ENCODE measurements at places on chromosomes 7 and 10. TPM values are rescaled to one million over a fixed set of nuclear protein-coding genes. Genes with fewer than 3 reads are reported as not detected.

Gene CDC14C
- total RNA-seq, result not detected

Gene SEMA3E
- 1.7 TPM for total RNA-seq

Gene NODAL
- total RNA-seq, result not detected

Gene ITIH2
- not detected for total RNA-seq

Gene IFIT2
- 2.7 TPM for total RNA-seq

Gene APBB1IP
- 2.7 TPM for total RNA-seq

Gene RNLS
- 10.1 TPM for total RNA-seq

Gene SAMD8
- total RNA-seq, result 23.6 TPM

Gene GDF2
- total RNA-seq, result 0.14 TPM

Gene KIF20B
- total RNA-seq, result 2.4 TPM

Gene ANKRD7
- total RNA-seq, result 0.22 TPM

Gene GIMAP1
- total RNA-seq, result not detected

Gene SPDYE18
- 0.44 TPM for total RNA-seq

Gene EPHA1
- not detected for total RNA-seq

Gene KCND2
- total RNA-seq, result 9.6 TPM

Gene NUDT13
- total RNA-seq, result 2.0 TPM

Gene CADPS2
- total RNA-seq, result 19.9 TPM

Gene ACTL6B
- total RNA-seq, result not detected

Gene OR2A42
- total RNA-seq, result not detected

Gene RBP4
- total RNA-seq, result not detected

Gene NME8
- not detected for total RNA-seq

Gene CDNF
- 1.1 TPM for total RNA-seq

Gene CACNA2D1
- total RNA-seq, result 63.0 TPM

Gene AASS
- 27.6 TPM for total RNA-seq

Gene SRRM3
- 0.66 TPM for total RNA-seq

Gene MRPS24
- total RNA-seq, result 103 TPM

Gene CCNY
- total RNA-seq, result 52.5 TPM

Gene NPC1L1
- total RNA-seq, result not detected

Gene SLC39A12
- not detected for total RNA-seq

Gene GIMAP6
- not detected for total RNA-seq

Gene RNF32
- 0.14 TPM for total RNA-seq

Gene ZNF394
- total RNA-seq, result 31.9 TPM

Gene MSMB
- total RNA-seq, result not detected

Gene AMPH
- 0.22 TPM for total RNA-seq

Gene HABP2
- total RNA-seq, result not detected

Gene TAS2R5
- 0.57 TPM for total RNA-seq

Gene DIP2C
- 6.6 TPM for total RNA-seq

Gene FANK1
- total RNA-seq, result 2.6 TPM

Gene HECW1
- 3.7 TPM for total RNA-seq

Gene SNX13
- total RNA-seq, result 45.4 TPM

Gene CRHR2
- total RNA-seq, result not detected

Gene ARMC3
- under 0.01 TPM for total RNA-seq

Gene GPR26
- total RNA-seq, result not detected

Gene SEMA3D
- 1.3 TPM for total RNA-seq

Gene CLCN1
- total RNA-seq, result not detected

Gene PNLIPRP2
- not detected for total RNA-seq

Gene ZNRF2
- total RNA-seq, result 5.2 TPM

Gene CEP55
- 1.3 TPM for total RNA-seq

Gene TMEM72
- not detected for total RNA-seq

Gene TRPV5
- total RNA-seq, result not detected

Gene ZPBP
- total RNA-seq, result not detected

Gene GNAI1
- 47.2 TPM for total RNA-seq

Gene TMEM184A
- total RNA-seq, result 0.44 TPM

Gene PIP
- not detected for total RNA-seq

Gene LBX1
- total RNA-seq, result not detected

Gene TRIM50
- not detected for total RNA-seq

Gene C7orf33
- not detected for total RNA-seq

All from placental pericyte (primary cell).